NCI-H774 (cell line): ENCODE measurements at places on chromosomes 3 and 15.

DNA sequence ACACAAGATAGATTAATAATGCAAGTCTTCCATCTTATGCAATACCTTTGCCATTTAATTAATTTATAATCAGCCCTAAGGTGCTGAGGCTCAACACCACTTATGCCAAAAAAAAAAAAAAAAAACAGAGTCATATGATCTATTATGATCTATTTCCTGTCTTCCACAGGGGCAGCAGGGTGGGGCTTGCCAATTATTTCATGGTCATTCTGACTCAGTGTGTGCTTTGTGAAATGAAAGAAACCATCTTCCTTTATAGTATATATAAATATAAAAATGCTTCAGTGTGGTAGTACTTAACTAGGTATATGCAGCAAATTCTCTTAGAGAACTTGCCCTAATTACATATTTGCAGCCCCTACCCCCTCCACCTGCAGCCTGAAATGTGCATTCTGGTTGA, 7.2 kb upstream of the RARB start:
- no peak for DNase-seq

DNA sequence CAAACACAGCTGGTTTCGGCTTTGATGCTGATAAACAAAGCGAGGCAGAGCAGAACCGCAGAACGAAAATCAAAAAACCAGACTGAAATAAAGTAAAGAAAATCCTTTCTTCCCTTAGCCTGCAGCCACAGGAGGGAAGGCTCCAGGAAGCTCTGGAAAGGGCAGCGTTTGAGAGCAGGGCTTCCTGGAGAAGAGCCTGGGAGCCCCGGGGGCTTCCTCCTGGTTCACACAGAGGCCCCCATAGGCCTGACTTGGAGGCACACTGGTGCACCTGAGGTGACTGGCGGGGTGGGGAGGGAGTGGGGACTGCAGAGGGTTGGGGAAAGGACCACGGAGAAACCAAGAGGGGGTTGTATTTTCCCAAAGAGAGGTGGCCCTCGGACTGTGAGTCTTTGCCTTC, 98.8 kb upstream of the WNT5A start:
- DNase-seq = no peak

DNA sequence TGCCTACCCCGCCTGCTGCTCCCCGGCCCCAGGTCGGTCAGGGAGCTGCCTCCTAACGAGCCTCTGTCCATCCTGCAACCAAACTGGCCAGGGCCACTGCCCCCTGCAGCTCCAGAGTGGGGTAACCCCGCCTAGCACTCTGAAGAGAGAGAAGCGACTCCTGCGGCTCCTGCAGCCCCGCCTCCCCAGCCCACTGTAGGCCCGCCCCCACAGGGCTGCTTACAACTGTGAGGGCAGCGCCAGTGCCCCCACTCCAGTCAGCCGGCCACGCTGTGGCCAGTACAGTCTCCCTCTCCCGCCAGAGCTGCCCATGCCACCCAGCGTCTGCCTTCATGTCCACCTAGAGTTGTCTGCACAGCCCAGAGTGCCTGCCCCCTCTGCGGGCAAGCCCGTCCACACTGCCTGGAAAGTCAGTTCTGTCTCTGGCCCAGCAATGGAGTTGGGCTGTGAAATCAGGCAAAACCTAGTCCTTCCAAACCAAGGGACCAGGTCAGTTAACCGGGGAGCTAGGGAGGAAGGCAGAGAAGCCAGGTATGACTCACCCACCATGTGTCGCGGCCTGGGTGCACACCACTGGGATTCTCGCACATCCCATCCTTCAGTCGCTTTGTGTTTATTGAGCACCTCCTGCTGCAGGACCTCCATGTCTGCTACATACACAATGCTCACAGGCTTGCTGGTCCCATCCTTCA, 2.4 kb downstream of the UCN2 start:
- no peak for DNase-seq

- no peak for DNase-seq
These were observed 352 bp upstream of the TMF1 start for GRCh38 chr3:69052472-69052898.

- no peak for DNase-seq
These were observed 287.6 kb upstream of the STT3B start for GRCh38 chr3:31244929-31245817.

DNA sequence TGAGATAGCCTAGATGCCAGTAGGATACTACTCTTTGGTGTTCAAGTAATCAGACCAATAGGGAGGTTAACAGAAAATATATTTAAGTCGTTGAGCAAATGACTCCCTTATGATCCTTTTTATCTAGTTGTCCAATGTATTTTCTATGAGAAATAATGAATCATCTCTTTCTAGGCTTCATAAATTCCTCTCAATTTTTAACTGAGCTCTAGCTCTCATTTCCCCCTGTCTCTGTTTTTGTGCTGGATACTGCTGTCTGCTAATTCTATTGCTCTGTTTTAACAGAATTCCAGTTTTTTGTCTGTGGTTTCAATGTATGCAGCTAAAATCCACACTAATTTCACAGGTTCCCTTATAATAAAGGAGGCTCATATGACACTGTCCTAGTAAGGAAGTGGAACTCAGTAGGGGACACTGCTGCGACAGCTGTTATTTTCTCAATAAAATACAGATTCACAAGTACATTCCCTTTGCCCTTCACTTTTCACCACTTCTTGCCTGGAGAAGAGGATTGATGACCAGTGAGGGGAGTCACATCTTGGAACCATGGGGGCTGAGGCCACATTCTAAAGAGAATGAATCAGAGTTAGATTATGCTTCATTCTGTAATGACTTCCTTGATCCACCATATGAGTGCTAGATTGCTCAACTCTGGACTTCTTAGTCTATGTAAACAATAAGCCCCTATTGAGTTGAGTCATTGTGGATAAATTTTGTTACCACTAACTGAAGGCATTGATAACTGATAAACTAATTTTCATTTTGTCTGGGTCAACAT, 558.7 kb upstream of the KCNMB2 start:
- DNase-seq = no peak

- DNase-seq = no peak
These were observed 9.4 kb upstream of the SCN5A start for GRCh38 chr3:38658841-38659240.

- no peak for DNase-seq
These were observed 77.0 kb upstream of the PRR23C start for GRCh38 chr3:139121513-139122220.

- no peak for DNase-seq
These were observed 107.6 kb downstream of the RBPMS2 start for GRCh38 chr15:64667736-64668161.

DNA sequence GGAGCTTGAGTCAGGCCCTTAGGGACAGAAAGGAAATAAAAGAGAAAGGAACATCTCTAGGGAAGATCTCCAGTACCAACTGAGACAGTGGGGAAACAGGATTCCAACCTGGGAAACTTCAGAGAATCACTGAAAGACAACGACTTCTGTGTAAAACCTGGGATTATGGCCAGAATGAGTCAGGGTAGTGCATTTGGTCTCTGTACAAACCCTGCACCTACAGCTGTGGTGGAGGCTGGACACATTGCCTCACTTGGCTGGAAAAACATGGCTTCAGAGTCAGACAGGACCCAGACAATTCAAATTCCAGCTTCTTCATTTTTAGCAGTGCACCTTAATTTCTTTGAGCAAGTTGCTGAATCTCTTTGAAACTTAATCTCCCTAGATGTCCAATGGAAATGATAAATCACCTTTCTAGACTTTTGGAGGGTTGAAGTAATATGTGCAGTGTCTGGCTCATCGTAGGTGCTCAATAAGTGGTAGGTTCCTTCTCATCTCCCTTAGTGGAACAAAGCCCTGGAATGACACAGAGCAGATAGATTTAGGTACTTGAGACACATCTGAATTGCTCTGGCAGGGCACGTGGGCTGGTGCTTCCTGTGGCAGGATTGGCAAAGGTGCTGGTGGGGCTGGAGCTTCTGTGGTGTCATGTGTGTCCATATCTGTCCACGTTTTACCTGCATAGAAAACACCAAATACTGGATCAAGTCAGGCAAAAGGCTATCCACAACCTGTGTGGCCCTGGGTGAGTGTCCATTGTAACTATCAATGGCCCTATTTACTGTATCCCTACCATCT, 6.1 kb upstream of the CLSTN2 start:
- no peak for DNase-seq

GRCh38 chr15:76517910-76518309, 181.3 kb downstream of the ISL2 start:
- no peak for DNase-seq

GRCh38 chr3:158748237-158748828, 16.1 kb upstream of the RARRES1 start:
- DNase-seq = no peak

DNA sequence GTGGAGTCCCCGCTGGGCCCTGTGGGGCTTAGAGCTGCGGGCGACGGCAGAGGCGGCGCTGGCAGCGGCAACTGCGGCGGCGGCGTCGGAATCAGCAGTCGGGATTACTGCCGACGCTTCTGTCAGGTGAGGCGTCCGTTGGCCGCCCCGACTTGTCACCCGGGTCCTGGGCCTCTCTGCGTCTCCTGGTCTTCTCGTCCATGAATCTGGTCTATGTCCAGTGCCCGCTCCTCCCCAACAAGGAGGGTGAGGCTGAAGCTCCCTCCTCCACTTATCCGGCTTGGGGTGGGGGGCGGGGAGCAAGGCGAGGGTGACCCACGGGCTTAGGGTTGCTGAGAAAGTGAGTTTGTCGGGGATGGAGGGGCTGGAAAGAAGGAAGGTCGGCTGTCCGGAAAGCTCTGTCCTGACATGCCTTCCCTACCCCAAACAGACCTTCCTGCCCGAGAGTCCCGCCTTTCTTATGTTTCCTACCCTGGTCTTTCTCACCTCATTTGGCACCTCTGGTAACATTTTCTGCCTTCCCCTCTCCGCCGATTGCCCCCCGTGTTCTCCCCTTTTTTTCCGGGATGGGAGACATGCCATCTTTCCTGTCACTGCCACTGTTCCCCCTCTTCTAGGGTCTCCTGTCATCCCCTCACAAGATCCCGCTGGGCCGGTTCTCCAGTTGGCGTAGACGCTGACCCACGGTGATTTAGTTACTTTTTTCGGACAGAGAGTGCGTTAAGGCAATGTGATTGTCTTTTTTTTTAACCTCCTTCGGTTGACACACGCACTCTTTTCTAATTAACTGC, 520 bp downstream of the ZNF654 start:
- no peak for DNase-seq

- no peak for DNase-seq
These were observed 87.3 kb downstream of the TFG start for GRCh38 chr3:100796556-100796955.

- DNase-seq = no peak
These were observed 135.5 kb upstream of the RBMS3 start for GRCh38 chr3:29145360-29145759.

- DNase-seq = no peak
These were observed 219.9 kb downstream of the NFKBIZ start for GRCh38 chr3:102069211-102069662.

- no peak for DNase-seq
These were observed 14.8 kb downstream of the GABRB3 start for GRCh38 chr15:26758079-26758478.

DNA sequence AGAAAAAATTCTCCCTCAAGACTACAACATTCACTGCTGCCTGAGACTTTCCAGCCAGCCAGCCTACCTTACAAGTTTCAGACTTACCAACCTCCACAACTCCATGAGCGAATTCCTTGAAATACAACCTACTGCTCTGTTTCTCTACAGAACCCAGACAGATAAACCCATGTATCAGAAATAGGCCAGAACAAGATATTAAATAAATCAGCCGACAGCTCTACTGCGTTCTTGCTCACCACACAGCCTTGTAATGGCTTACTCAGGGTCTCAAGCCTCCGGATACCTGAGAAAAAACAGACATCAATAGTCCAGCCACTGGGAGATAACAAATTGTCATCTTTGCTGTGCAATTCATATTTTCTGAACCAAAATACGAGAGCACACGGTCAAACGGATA, 43.6 kb upstream of the LIPC start:
- DNase-seq = no peak

DNA sequence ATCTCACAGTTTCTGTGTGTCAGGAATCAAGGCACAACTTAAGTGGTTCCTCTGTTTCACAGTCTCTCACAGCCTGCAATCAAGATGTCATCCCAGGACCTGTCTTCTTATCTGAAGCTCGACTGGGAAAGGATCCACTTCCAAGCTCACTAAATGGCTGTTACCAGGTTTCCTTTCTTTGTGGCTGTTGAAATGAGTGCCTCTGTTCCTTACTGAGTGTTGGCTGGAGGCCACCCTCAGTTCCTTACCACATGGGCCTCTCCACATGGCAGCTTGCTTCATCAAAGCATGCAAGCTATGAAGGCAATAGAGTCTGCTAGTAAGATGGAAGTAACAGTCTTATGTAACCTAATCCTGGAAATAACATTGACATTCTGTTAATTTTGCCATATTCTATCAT, 174.0 kb downstream of the ERC2 start:
- no peak for DNase-seq

GRCh38 chr3:58383904-58384303, 49.7 kb downstream of the PDHB start:
- DNase-seq = no peak

GRCh38 chr3:79385211-79385610, 382.6 kb downstream of the ROBO1 start:
- no peak for DNase-seq

- no peak for DNase-seq
These were observed 46.1 kb downstream of the ZFAND6 start for GRCh38 chr15:80105595-80105994.

- DNase-seq = no peak
These were observed 468.6 kb downstream of the SHQ1 start for GRCh38 chr3:72379500-72380187.

DNA sequence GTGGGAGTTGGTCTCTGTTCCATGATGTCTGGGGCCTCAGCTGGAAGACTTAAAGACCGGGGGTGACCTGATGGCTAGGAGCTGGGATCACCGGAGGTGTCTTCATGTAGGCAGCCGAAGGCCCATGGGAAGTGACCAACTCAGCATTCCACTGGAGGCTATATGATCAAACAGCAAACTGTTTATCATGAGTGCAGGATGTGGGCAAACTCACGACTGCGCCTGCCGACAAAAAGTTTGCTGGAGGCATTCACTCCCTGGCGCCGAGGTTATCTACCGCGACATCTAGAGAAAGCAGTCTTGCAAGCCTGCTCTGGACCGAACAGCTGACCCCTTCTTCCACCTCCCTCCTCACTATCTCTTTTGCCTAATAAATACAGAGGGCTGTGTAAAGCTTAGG, 62.7 kb upstream of the NR2C2 start:
- no peak for DNase-seq

- DNase-seq = no peak
These were observed 74.6 kb downstream of the UBE2E2 start for GRCh38 chr3:23277688-23278087.

DNA sequence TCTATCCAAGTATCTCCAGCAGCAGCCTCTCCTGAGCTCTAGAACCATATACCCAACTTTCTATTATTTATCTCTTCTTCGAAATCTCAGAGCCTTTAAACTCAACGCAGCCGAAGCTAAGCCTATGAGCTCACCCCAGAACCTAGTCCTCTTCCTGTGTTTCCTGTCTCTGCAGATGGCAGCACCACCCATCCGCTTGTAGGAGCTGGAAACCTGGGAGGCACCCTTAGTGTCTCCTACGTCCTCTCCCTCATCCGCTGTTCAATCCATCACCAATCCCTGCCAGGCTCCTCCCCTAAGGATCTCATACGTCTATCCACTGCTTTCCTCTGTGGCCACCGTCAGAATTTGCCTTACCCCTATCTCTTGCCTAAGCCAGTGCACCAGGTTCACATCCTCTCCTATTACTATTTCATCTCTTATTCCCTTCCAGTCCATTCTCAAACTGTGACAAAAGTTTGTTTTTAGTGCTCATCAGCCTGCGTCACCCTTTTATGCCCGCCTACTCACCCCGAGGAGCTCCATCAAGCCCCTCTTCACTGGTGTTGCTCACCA, 9.6 kb downstream of the VGLL4 start:
- DNase-seq = no peak

- no peak for DNase-seq
These were observed 189.2 kb downstream of the RSL24D1 start for GRCh38 chr15:55007561-55007960.

GRCh38 chr3:151960961-151961580, 87.6 kb downstream of the SUCNR1 start:
- no peak for DNase-seq
